ENCODE measurements at places on chromosomes 7 and 10. TPM values are rescaled to one million over a fixed set of nuclear protein-coding genes. Genes with fewer than 3 reads are reported as not detected.
A peak's percentile ranks its signal among the peaks of the same experiment; 100 is the strongest.

Gene NEUROD6
- not detected for total RNA-seq

Gene FBXL13
- 0.66 TPM for total RNA-seq

Gene AGR2
- total RNA-seq = not detected

Gene SPDYE16
- 0.17 TPM for total RNA-seq

Gene TBXAS1
- 2.1 TPM for total RNA-seq

DNA sequence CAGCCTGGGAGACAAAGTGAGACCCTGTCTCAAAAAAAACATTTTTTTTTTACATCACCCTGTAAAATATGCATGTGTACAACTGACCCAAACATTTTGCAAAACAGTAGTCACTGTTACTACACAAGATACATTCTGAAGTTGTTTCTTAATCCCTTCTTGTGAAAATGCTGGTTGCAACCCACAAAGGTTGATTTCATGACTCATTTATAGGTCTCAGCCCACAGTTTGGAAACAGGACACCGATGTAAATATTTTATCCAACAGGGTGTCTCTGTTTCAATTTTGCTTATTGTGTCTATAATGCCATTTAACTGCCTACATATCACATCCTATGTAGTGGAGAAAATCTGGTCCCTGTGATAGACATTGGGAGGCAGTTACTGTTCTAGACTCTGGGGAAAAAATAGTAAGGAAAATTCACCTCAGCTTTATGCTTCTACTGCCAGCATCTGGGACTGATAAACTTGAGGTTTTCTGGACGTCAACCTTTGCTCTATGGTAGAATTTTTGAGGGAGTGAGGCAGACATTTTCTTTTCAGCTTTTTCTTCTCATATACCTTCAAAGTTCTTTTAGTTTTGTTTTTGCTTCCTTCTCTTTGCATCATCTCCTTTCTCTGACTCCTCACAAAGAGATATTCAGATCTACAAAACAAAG, 1.6 kb upstream of the RAB19 start:
- peak; percentile 72 for DNase-seq
- H3K27me3 ChIP-seq = peaks cover 12% of the 10 kb centered on the region
- no peaks in the 10 kb centered on the region for H3K36me3 ChIP-seq
- H3K4me3 ChIP-seq = no peak overlapping the region
- no peaks in the 10 kb centered on the region for H3K4me1 ChIP-seq

GRCh38 chr7:29292886-29293658, 98.5 kb downstream of the CHN2 start:
- H3K27ac ChIP-seq = no peak overlapping the region
- no peak for DNase-seq
- H3K27me3 ChIP-seq = no peaks in the 10 kb centered on the region
- H3K36me3 ChIP-seq = no peaks in the 10 kb centered on the region
- no peak overlapping the region for H3K4me3 ChIP-seq

DNA sequence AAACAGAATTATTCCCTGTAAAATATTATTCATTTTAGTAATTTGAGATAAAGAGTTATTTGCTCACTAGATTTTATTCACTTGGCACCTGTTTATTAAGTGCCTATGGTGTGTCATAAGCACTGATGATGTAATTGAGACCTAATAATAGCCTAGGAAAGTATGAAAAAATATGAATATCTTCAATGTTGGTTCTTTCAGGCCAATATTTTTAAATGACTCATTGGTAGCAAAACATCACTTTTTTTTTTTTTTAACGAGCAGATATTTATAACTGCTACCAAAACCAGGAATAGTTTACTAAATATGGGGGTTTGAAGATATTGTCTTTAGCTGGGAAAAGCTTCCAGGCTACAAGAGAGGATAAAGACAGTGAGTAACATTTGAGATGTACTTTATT, 228.0 kb downstream of the PRKG1 start:
- H3K36me3 ChIP-seq = no peaks in the 10 kb centered on the region
- H3K4me3 ChIP-seq = no peak overlapping the region
- H3K27ac ChIP-seq = no peak overlapping the region
- DNase-seq = peak; percentile 74

- H3K4me1 ChIP-seq = peaks cover 6% of the 10 kb centered on the region
- peak; percentile 44 for DNase-seq
- H3K36me3 ChIP-seq = no peaks in the 10 kb centered on the region
- peak overlapping the region; percentile 27 for H3K27ac ChIP-seq
- H3K27me3 ChIP-seq = no peaks in the 10 kb centered on the region
Measured at GRCh38 chr10:510415-510881, 179.0 kb downstream of the DIP2C start.

DNA sequence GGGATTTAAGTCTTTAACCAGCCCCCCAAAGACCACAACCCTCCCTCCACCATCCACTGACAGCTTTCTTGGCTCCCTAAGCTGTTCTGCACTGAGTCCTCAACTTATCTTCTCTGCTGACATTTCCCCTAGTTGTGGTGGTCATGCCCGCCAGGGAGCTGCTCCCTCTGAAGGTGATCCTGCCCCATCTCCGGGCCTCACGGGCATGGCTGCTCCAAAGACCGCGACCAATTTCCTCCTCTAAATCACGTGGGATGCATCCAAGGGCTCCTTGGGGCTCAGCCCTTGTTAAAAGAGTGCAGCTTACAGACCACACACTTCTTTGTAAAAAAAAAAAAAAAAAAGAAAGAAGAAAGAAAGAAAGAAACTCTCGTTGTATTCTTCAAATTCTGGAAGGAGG, 27.1 kb upstream of the KLF6 start:
- no peaks in the 10 kb centered on the region for H3K27me3 ChIP-seq
- peak overlapping the region; percentile 79 for H3K27ac ChIP-seq
- no peaks in the 10 kb centered on the region for H3K36me3 ChIP-seq

- no peak overlapping the region for H3K27ac ChIP-seq
- no peak overlapping the region for H3K4me3 ChIP-seq
- H3K4me1 ChIP-seq = no peaks in the 10 kb centered on the region
- peak; percentile 35 for DNase-seq
- no peaks in the 10 kb centered on the region for H3K36me3 ChIP-seq
- no peaks in the 10 kb centered on the region for H3K27me3 ChIP-seq
Measured at GRCh38 chr7:21253740-21254687, 173.9 kb upstream of the SP4 start.

DNA sequence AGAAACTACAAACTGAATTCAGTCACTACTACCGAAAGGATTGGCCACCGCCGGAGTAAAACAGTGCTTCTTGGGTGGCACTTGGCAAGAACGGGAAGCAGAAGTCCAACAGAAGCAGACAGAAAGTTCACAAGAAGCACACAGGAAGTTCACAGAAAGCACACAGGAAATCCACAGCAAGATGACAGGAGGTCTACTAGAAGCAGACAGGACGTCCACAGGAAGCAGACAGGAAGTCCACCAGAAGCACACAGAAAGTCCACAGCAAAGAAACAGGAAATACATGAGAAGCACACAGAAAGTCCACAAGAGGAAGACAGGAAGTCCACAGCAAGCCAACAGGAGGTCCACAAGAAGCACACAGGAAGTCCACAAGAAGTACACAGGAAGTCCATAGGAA, 399.2 kb upstream of the AUTS2 start:
- H3K36me3 ChIP-seq = no peaks in the 10 kb centered on the region
- DNase-seq = no peak
- no peak overlapping the region for H3K27ac ChIP-seq
- H3K4me3 ChIP-seq = no peak overlapping the region
- H3K27me3 ChIP-seq = no peaks in the 10 kb centered on the region

DNA sequence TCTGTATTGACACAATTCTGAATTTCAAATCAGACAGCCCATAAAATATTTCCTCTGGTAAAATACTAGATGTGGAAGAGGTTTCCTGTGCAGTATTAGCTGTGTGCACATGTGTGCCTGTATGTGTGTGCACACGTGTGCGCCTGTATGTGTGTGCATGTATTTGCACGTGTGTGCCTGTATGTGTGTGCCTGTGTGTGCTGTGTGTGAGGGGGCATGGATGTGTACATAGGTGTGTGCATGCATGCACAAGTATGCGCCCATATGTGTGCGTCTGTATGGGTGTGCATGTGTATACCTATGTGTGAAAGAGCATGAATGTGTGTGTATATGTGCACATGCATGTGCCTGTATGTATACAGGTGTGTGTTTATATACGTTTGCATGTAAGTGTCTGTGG, 191.4 kb downstream of the KLF6 start:
- H3K36me3 ChIP-seq = no peaks in the 10 kb centered on the region
- no peak overlapping the region for H3K4me3 ChIP-seq
- no peak for DNase-seq
- H3K4me1 ChIP-seq = no peaks in the 10 kb centered on the region
- H3K27ac ChIP-seq = no peak overlapping the region

GRCh38 chr7:30503274-30504212, 1.1 kb downstream of the GGCT start:
- H3K27ac ChIP-seq = peak overlapping the region; percentile 70
- H3K27me3 ChIP-seq = no peaks in the 10 kb centered on the region
- no peaks in the 10 kb centered on the region for H3K36me3 ChIP-seq
- H3K4me1 ChIP-seq = no peaks in the 10 kb centered on the region
- DNase-seq = peak; percentile 2

DNA sequence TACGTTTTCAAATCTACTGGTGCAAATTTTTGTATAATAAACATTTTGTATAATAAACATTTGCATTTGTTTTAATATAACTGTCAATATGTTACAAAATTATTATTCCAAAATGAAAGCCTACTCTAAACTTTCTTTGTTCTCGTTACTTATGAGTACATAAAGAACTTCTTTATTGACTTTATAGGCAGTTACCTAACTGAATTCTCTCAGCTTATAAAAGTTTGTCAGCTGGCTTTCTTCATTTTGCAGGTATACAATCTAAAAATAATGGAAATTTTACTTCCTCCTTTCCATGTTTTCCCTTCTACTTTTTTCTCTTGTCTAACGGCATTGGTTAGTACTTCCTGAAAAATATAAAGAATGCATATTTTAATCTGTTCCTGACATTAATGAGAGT, 137.1 kb downstream of the CHCHD3 start:
- H3K4me3 ChIP-seq = no peak overlapping the region
- no peaks in the 10 kb centered on the region for H3K4me1 ChIP-seq
- H3K36me3 ChIP-seq = no peaks in the 10 kb centered on the region
- no peak overlapping the region for H3K27ac ChIP-seq

GRCh38 chr10:73529089-73529832, 33.4 kb upstream of the PPP3CB start:
- no peaks in the 10 kb centered on the region for H3K4me1 ChIP-seq
- no peaks in the 10 kb centered on the region for H3K27me3 ChIP-seq
- H3K4me3 ChIP-seq = no peak overlapping the region

- no peaks in the 10 kb centered on the region for H3K36me3 ChIP-seq
- H3K27ac ChIP-seq = no peak overlapping the region
- H3K4me3 ChIP-seq = no peak overlapping the region
- H3K4me1 ChIP-seq = no peaks in the 10 kb centered on the region
Measured at GRCh38 chr7:3569643-3570042, 268.6 kb downstream of the SDK1 start.

DNA sequence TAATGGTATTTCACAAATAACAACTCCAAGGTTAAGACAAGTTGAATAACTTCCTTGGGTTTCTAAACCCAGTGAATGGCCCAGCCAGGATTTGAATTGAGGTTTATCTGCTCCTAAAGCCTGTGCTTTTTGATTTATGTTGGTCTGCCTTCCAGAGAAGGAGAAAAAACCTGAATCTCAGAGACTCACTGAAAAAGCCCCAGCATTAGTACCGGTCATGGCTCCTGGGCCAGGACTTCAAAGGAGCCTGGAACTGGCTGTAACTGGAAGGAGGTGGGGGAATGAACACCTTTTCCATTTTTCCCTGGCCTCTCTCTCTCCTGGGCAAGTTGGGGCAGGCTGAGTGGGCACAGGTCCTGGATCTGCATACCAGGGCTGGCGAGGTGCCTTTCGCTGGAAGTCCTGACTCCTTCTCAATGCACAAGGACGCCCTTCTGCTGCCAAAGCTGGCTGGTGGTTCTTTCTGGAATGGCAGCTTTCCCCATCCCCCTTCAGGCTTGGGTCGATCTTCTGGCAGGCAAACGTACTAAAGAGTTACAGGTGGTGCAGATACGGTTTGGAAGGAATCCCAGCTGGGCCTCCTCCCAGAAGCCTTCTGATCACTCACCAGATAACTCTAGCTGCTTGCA, 268.2 kb downstream of the PTEN start:
- peaks cover 3% of the 10 kb centered on the region for H3K4me1 ChIP-seq
- no peak overlapping the region for H3K4me3 ChIP-seq
- no peaks in the 10 kb centered on the region for H3K27me3 ChIP-seq

GRCh38 chr10:58921421-58921855, 255.0 kb upstream of the PHYHIPL start:
- no peak overlapping the region for H3K4me3 ChIP-seq
- no peaks in the 10 kb centered on the region for H3K27me3 ChIP-seq
- H3K36me3 ChIP-seq = no peaks in the 10 kb centered on the region
- H3K27ac ChIP-seq = no peak overlapping the region
- H3K4me1 ChIP-seq = peaks cover 7% of the 10 kb centered on the region

GRCh38 chr7:134351424-134351823, 34.7 kb upstream of the SLC35B4 start:
- no peaks in the 10 kb centered on the region for H3K36me3 ChIP-seq
- no peak overlapping the region for H3K27ac ChIP-seq
- no peaks in the 10 kb centered on the region for H3K4me1 ChIP-seq
- DNase-seq = no peak

- no peak for DNase-seq
- H3K27me3 ChIP-seq = no peaks in the 10 kb centered on the region
- H3K27ac ChIP-seq = no peak overlapping the region
Measured at GRCh38 chr10:46251857-46252847, 34.6 kb upstream of the ANTXRL start.

DNA sequence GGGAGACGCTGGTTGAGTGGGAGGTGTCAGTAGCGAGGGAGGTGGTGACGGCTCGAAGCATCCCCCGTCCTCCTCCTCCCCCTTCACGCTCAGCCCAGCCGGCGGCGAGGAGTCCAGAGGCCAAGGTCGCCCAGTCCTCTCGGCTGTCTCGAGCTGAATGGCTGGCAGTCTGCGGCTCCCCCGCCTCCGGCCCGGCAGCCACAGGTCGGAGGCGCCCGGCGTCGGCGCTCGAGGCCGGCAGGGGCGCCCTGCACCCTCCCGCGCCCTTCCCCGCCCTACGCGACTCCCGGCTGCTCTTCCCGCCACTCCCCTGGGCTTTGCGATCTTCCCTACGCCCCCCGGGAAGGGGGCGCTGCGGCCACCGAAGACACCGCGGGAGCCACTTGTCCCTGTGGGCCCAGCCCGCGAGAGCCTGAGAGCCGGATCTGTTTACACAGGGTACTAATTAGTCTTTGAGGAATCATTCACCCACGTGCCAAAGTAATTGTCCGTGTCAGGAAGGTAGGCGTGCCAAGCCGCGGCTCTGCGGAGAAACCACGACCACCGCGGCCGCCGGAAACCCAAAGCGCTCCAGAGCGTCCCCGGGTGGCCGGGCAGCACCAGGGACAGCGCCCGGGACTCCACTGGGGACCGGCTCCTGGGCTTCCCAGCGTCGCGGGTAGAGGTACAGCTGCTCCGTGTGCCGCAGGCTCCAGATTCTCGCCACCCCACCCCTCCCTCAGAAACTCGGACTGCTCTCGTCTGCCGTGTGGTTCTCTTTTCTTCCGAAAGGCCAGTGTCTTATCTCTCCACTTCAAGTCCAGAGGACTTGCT, at the start of gene NXPH1:
TSS of gene NXPH1 (plus strand) at position 133 of the 813 bp plus-strand sequence.
- DNase-seq = no peak
- H3K36me3 ChIP-seq = no peaks in the 10 kb centered on the region
- H3K27ac ChIP-seq = no peak within 1 kb of the TSS
- no peaks in the 10 kb centered on the region for H3K27me3 ChIP-seq
- no peak within 1 kb of the TSS for H3K4me3 ChIP-seq
